ENCODE measurements at places on chromosomes 7 and 10.

GRCh38 chr10:60461688-60462087, 72.0 kb upstream of the ANK3 start:
- DNase-seq, result no peak

GRCh38 chr7:24334627-24335026, 50.6 kb downstream of the NPY start:
- DNase-seq, result no peak

GRCh38 chr10:71819985-71820384, 31.1 kb downstream of the PSAP start:
- DNase-seq, result no peak

DNA sequence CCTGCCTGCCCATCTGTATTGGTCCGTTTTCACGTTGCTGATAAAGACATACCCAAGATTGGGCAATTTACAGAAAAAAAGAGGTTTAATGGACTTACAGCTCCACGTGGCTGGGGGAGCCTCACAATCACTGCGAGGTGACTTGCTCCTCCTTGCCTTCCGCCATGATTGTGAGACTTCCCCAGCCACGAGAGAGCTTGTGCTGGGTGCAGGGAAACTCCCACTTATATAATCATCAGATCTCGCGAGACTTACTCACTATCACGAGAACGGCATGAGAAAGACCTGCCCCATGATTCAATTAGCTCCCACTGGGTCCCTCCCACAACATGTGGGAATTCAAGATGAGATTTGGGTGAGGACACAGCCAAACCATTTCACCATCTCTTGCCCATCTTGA, 111.8 kb downstream of the MYL10 start:
- no peak for DNase-seq

DNA sequence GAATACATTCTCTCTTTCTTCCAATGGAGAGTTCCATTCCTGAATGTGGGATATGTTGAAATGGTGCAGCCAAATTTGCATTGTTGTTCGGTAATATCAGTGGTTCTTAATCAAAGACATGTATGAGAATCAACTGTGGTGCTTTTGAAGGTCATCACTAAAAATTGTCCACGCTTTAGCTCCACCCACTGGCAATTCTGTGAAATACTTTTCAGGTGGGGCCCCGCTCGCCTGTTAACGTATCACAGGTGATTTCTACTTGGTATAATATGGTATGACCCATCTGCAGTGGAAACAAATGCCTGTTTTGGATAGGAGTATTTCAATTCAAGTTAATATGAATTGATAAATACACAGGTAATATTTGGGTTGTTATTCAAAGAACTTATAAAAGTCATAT, 178.4 kb downstream of the NSUN6 start:
- no peak for DNase-seq

DNA sequence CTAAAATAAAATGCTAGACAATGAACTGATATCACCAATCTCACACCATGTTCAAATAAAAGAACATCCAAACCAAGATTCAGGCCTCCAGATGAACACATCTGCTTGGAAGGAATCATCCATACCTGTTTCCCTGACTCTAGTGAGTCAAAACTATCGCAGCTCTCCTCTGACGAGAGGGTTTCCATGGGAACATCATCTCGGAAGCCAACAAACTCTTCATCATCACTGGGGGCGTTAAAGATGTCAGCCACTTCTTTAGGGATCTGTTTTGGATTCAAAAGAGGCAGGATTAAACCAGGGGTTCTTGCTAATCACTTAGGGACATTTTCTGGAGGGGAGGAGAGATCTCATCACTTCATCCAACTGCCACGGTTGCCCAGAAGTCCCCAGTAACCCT, 29.1 kb downstream of the CDCA7L start:
- no peak for DNase-seq

DNA sequence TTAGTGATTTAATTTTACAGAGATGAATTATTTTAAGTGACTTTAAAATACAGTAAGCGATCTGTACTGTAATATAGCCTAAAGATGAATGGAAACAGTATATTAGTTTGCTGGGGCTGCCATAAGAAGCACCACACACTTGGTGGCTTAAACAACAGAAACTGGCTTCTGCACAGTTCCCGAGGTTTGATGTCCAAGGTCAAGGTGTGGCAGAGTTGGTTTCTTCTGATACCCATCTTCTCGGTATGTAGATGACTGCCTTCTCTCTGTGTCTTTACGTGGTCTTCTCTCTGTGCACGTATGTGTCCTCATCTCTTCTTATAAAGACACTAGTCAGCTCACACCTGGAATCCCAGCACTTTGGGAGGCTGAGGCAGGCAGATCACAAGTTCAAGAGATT, 64.0 kb upstream of the KMT2E start:
- DNase-seq, result no peak

GRCh38 chr10:770975-771374, 81.5 kb upstream of the DIP2C start:
- no peak for DNase-seq

- DNase-seq, result no peak
Observed at GRCh38 chr7:156173748-156174353, 361.6 kb upstream of the SHH start.

DNA sequence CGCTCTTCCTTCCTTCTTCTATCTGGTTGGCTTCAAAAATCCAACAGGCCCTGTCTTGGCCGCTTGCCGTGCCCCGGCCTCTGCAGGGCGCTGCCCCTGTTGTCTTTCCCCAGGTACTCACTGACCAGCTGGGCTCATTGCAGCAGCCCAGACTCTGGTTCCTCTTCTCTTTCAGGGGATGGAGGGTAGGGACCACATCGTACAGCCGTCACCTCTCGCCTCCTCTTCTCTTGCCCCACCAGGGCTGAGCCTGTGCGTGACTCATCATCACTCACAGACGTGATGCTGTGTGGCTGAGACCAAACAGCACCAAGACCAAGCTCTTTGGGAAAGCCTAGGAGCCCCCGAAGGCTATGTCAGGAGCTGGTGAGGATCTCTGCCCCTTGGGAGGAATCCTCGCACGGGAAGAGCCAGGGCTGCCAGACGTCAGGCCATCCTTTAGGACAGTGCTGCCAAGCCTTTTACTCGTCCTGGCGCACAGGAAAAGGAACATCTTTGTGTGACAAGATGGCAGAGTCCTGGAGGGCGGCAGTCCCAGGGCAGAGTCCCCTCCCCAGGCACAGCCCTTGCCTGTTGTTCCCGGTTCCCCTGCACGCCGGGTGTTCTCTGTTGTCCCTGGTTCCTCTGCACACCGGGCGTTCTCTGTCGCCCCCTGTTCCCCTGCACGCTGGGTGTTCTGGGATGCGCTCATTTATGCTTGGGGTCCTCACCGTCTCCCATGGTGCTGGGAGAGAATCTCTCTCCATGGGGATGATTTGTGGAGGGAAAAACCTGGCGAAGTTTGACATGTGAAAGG, 188.5 kb upstream of the SHH start:
- DNase-seq, result no peak

GRCh38 chr7:105941596-105941995, 21.5 kb upstream of the CDHR3 start:
- no peak for DNase-seq

DNA sequence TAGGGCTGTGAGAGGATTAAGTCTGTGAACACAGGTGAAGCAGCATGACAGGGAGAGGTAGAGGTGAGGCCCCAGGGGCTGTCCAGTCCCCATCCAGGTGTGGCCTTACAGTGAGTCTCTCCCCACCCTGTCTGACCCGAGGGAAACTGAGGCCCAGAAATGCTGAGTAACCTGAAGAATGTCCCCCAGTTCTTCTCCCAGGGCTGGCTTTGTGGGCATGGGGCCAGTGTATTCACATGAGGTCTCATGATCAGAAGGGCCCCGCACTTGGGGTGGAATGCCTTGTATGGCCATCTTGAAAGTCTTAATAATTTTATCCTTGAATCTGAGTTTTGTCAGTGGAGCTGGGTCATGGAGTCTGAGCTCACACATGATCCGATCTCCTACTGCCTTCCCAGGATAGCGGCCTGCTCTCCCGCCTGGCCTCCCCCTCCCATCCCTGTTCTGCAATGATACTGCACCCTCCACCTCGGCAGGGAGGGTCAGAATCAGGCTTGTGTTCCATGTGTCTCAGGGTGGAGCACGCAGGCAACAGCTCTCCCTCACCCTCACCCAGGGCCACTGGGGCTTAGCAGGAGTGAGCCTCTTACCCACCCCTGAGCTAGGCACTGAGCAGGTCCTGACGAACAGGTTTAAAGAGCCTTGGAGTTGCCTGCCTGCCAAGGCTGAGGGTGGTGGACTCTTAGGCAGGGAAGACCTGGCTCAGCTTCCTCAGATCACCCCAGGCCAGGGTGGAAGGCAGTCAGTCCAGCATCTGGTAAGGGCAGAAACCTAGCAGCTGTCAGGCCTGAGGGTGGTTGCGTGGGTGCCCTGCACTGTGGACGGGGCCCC, 41.4 kb upstream of the NPFFR1 start:
- DNase-seq, result no peak

GRCh38 chr10:17250736-17251135, 22.7 kb downstream of the VIM start:
- no peak for DNase-seq

- DNase-seq, result no peak
Observed at GRCh38 chr10:33082373-33082895, 124.4 kb upstream of the ITGB1 start.

DNA sequence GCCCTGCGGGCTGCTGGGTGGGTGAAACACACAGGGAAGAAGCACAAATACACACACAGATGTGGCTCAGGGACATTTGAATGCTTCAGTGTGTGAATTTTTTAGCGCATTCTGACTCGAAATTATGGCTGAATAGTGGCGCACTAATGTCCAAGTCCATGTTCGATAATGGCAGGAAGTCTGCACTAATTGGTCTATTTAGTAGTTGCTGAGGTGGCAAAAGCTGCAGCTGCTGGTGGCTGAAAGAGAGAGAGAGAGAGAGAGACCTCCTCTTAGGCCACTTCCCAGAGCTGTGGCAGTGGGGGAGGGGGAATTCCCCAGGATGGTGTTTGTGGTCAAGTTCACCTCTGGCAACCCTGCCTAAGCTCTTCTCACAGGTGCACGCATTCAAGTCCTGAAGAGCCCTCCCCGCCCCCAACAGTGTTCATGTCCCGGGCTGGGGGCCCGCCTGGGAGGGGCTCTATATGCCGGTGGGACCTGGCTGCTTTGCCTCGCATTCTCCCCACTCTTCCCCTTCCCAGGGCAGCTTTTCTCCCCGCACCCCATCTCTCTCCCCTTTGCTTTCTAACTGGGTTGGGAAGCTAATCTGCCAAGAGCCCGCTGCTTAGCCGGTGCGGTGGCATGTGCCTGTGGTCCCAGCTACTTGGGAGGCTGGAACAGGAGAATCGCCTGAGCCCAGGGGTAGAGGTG, 6.0 kb upstream of the MNX1 start:
- DNase-seq, result no peak

DNA sequence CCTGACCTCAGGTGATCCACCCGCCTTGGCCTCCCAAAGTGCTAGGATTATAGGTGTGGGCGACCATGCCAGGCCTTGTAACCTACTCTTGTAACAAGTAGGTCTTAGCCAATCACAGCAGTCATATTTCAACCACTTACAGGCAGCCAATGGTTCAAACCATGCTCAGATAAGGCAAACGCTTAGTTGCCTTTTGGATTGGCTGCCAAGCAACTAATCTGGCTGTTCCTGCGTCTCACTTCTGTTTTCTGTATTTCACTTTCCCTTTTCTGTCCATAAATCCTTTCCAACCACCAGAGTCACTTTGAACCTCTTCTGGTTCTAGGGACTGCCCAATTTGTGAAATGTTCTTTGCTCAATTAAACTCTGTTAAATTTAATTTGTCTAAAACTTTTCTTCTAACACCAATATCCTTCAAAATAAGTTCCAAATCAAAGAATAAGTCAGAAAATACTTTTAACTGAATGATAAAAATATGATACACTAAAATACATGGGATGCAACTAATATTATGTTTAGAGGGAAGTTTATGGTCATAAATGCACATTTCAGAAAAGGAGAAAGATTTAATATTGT, 19.1 kb upstream of the PRF1 start:
- no peak for DNase-seq

GRCh38 chr7:117011419-117012260, 58.3 kb downstream of the ST7 start:
- DNase-seq, result no peak

DNA sequence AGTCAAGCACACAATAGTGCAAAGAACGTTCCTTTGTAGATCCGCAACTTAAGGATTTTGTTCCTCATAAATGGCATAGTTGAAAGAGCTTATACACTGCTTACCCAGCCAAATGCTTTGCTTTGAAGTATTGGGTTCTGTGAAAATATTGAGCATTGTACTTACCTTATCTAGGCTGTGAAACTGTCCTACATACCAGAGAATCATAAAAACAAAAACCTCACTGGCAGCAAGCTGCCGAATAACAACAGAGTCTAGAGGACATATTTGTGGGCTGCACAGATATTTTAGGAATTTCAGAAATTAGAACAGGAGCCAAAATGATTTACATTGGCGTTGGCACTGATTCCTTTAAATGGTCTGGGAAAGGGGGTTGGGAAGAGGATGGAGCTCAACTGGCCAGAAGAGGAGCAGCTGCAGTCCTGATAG, 174.8 kb downstream of the RTKN2 start:
- peak; percentile 52 for DNase-seq

DNA sequence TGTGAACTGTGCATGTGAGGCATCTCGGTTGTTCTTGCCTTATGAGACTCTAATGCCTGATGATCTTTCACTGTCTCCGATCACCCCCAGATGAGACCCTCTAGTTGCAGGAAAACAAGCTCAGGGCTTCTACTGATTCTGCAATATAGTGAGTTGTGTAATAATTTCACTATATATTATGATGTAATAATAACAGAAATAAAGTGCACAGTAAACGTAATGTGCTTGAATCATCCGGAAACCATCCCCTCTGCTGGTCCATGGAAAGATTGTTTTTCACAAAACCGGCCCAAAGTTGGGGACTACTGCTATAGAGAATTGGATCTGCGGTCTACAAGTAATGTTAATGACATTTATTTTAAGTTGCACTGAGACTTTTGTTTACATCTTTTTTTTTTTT, 126.7 kb downstream of the TPST1 start:
- DNase-seq, result no peak

DNA sequence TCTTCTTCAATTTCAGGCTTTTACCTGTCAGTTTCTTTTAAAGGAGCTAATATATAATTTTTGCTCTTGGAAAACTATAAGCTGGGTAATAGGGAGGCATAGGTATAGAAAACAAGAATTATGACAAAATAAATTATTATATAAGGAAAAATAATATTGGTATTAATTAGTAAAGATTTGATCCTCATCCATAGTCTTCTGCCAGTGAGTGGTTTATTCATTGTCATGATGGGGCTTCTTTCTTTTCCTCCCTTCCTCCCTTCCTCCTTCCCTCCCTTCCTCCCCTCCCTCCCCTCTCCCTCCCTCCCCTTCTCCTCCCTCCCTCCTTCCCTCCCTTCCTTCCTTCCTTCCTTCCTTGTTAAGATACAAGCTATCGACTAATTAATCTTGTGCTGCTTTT, 698.6 kb downstream of the SORCS3 start:
- DNase-seq, result no peak
